Activated T-helper 1 cell treated with anti-CD3 and anti-CD28 coated beads, Interleukin-12 subunit alpha, Interleukin-12 subunit beta, Interleukin-2, Interleukin-4 antibody, amounts not matched to agents 30 ng/mL and 10 ng/mL and 1 ng/mL, durations not matched to agents 14 hours and 24 hours and 36 hours (primary cell): ENCODE measurements at places on chromosomes 7 and 10. TPM values are rescaled to one million over a fixed set of nuclear protein-coding genes. Genes with fewer than 3 reads are reported as not detected.

Gene PNLIP
- not detected in 2 replicates for total RNA-seq

Gene CNNM2
- 5.5 and 6.6 TPM in 2 replicates for total RNA-seq

Gene SH2D4B
- 0.18 and 0.20 TPM in 2 replicates for total RNA-seq

Gene ICA1
- 1.9 and 2.3 TPM in 2 replicates for total RNA-seq

Gene PHYH
- total RNA-seq: 9.7 and 11.1 TPM in 2 replicates

Gene ZP3
- 4.0 and 4.2 TPM in 2 replicates for total RNA-seq

Gene SAMD9L
- 17.2 and 22.4 TPM in 2 replicates for total RNA-seq
